H1 (cell line): ENCODE measurements at places on chromosomes 7 and 10. TPM values are rescaled to one million over a fixed set of nuclear protein-coding genes. Genes with fewer than 3 reads are reported as not detected.

DNA sequence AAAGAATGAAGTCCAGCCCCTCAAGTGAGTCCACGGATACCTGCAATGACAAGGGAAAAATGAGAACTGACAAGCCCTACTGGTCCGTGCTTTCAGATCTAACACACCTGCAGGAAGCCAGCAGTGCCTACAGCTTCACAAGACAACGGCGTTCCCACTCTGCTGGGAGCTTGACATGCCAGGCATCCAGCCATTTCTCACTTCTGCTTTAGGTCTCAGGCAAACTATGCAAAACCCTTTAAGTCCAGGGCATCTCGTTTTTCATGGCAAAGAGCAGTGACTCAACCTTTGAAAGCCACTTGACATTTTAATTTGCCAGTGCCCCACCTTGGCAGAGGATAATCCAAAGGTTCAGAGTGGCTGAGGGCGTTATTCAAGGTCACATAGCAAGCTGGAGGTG is 49.1 kb upstream of the GPAM start:
- no peak overlapping the region for H3K4me3 ChIP-seq
- no peak overlapping the region for H3K27ac ChIP-seq
- no peaks in the 10 kb centered on the region for H3K36me3 ChIP-seq
- no peaks in the 10 kb centered on the region; the same call in 1 of the 2 replicates for H3K4me1 ChIP-seq
- H3K27me3 ChIP-seq = no peaks in the 10 kb centered on the region

- no peaks in the 10 kb centered on the region for H3K36me3 ChIP-seq
- H3K4me3 ChIP-seq = no peak overlapping the region
- H3K27me3 ChIP-seq = no peaks in the 10 kb centered on the region
- no peak for DNase-seq
- H3K27ac ChIP-seq = no peak overlapping the region
Observed at GRCh38 chr7:101901661-101902491, 84.5 kb downstream of the CUX1 start.

DNA sequence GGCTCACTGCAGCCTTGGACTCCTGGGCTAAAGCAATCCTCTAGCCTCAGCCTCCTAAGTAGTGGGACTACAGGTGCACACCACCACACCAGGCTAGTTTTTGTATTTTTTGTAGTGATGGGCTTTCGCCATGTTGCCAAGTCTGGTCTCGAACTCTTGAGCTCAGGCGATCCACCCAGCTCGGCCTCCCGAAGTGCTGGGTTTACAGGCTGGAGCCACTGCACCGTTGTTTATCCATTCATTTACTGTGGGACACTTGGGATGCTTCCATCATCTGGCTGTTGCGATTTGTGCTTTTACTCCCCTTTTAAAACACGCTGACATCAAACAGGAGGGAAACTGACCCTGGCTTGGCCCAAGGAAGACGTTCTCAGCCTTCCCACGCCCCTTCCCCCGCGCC is 30.5 kb upstream of the SMARCD3 start:
- H3K36me3 ChIP-seq = no peaks in the 10 kb centered on the region
- no peak for DNase-seq
- no peak overlapping the region for H3K4me3 ChIP-seq

- H3K27me3 ChIP-seq = no peaks in the 10 kb centered on the region; the same call in 1 of the 2 replicates
- H3K4me1 ChIP-seq = no peaks in the 10 kb centered on the region
- no peaks in the 10 kb centered on the region for H3K36me3 ChIP-seq
- DNase-seq = no peak
- peak overlapping the region; percentile 62 for H3K4me3 ChIP-seq
Observed at GRCh38 chr7:16420329-16420648, 1.0 kb downstream of the CRPPA start.

- H3K27ac ChIP-seq = no peak overlapping the region
- no peaks in the 10 kb centered on the region for H3K27me3 ChIP-seq
- H3K4me1 ChIP-seq = no peaks in the 10 kb centered on the region
- no peak overlapping the region for H3K4me3 ChIP-seq
Observed at GRCh38 chr10:10591715-10592341, 425.8 kb upstream of the CELF2 start.

DNA sequence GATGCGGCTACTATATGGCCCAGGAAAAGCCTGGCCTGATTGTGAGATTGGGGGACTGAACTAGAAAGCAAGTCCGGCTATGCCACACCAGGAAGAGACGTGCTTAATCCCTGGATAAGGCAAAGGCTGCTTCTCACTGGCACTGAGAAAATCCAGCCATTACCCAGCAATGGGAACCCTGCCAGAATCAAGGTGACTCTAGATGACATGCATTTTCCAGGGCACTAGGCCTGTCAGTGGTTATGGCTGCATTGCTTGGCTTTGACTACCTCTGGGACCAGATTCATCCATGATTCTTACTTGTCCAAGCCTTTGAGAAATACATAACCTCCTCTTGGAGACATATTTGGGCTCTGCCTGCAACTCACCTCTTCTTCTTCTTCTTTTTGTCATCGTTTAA is 317.2 kb downstream of the GRID1 start:
- no peaks in the 10 kb centered on the region for H3K27me3 ChIP-seq
- H3K4me1 ChIP-seq = no peaks in the 10 kb centered on the region
- H3K36me3 ChIP-seq = no peaks in the 10 kb centered on the region
- H3K4me3 ChIP-seq = no peak overlapping the region
- DNase-seq = no peak

DNA sequence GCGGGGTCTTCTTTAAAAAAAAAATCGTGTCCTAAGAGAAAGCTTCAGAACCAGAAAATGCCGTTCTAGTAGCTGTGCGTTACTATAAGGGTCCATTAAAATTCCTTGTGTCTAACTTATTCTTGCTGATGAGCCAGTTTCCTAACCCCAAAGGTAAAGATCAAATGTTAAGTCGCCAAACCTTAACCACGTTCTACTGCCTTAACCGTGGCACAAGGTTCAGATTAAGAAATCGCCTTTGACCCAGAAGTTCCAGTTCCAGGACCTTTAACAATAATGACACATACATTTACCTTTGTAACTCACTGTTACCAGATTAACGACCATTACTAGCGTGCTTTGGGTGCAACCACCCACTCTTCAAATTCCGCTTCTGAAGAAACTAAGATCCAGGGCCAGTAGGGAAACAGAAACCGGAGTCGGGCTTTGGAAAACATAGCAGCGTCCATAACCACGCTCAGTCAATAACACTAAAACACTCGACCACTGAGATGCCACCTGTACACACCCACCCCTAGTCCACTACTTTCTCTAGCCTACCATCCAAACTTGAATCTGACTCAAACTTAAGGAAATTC is 620 bp downstream of the BET1 start:
- H3K4me1 ChIP-seq = no peaks in the 10 kb centered on the region
- no peak for DNase-seq
- H3K4me3 ChIP-seq = peak overlapping the region; percentile 93
- no peaks in the 10 kb centered on the region for H3K36me3 ChIP-seq

DNA sequence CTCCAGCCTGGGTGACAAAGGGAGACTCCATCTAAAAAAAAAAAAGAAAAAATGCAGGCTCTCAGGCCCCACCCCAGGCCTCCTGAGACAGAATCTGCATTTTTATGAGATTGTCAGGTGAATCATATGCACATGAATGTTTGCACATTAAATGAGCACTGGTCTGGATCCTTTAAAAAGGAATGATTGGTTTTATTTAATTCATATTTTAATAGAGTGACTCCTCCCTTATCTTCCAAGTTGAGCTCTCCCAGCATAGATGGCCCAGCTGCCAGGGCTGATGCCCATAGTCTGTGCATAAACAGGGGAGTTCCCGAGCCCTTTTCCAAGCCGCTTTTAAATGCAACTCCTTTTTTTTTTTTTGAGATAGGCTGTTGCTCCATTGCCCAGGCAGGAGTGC is 28.5 kb downstream of the CUX1 start:
- H3K36me3 ChIP-seq = no peaks in the 10 kb centered on the region
- H3K27ac ChIP-seq = no peak overlapping the region
- no peak for DNase-seq
- H3K4me1 ChIP-seq = peaks cover 3% of the 10 kb centered on the region; the same call in 1 of the 2 replicates

DNA sequence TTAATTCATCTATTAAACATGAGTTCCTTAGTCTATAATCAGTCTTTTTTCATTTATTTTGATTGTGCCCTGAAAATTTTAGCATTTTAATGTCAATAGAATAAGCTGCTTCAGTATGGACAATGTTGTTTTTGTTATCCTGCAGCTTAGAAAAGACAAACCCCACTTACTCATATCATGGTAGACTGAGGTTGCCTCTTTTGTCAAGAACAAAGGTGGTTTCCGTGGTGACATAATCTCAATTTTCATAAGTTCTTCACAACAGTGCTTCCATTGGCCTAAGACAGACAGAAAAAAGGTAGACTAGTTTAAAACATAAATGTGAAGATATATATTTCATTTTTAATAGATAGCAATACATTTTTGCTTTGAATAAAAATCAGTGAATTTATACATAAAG is 69.1 kb downstream of the RTKN2 start:
- H3K4me1 ChIP-seq = no peaks in the 10 kb centered on the region
- no peaks in the 10 kb centered on the region for H3K27me3 ChIP-seq
- H3K36me3 ChIP-seq = peaks cover 4% of the 10 kb centered on the region
- no peak overlapping the region for H3K27ac ChIP-seq
- no peak for DNase-seq
- no peak overlapping the region for H3K4me3 ChIP-seq

- H3K27me3 ChIP-seq = no peaks in the 10 kb centered on the region
- peaks cover 2% of the 10 kb centered on the region; the same call in 1 of the 2 replicates for H3K4me1 ChIP-seq
- H3K36me3 ChIP-seq = no peaks in the 10 kb centered on the region
- no peak overlapping the region for H3K27ac ChIP-seq
- no peak overlapping the region for H3K4me3 ChIP-seq
- DNase-seq = no peak
Observed at GRCh38 chr7:94632338-94633013, 23.5 kb downstream of the SGCE start.

- peaks cover 53% of the 10 kb centered on the region for H3K27me3 ChIP-seq
- DNase-seq = no peak
- H3K4me3 ChIP-seq = no peak overlapping the region
- H3K36me3 ChIP-seq = no peaks in the 10 kb centered on the region
- H3K27ac ChIP-seq = no peak overlapping the region
- H3K4me1 ChIP-seq = no peaks in the 10 kb centered on the region; the same call in 1 of the 2 replicates
Observed at GRCh38 chr10:93991114-93991513, 2.6 kb upstream of the PLCE1 start.

- H3K4me1 ChIP-seq = no peaks in the 10 kb centered on the region
- no peak overlapping the region for H3K27ac ChIP-seq
- no peaks in the 10 kb centered on the region for H3K27me3 ChIP-seq
- DNase-seq = no peak
- no peaks in the 10 kb centered on the region for H3K36me3 ChIP-seq
- H3K4me3 ChIP-seq = no peak overlapping the region
Observed at GRCh38 chr7:93933156-93933555, 11.6 kb downstream of the GNG11 start.

GRCh38 chr7:126535176-126535575 is 717.6 kb downstream of the GRM8 start:
- H3K27ac ChIP-seq = no peak overlapping the region
- H3K4me1 ChIP-seq = no peaks in the 10 kb centered on the region
- H3K4me3 ChIP-seq = no peak overlapping the region
- no peaks in the 10 kb centered on the region for H3K36me3 ChIP-seq
- no peaks in the 10 kb centered on the region for H3K27me3 ChIP-seq
- no peak for DNase-seq

GRCh38 chr10:4127518-4128315 is 342.7 kb upstream of the KLF6 start:
- H3K27me3 ChIP-seq = no peaks in the 10 kb centered on the region
- H3K27ac ChIP-seq = no peak overlapping the region
- no peak overlapping the region for H3K4me3 ChIP-seq
- no peaks in the 10 kb centered on the region for H3K4me1 ChIP-seq

The AOAH gene
- polyA plus RNA-seq = 0.08 and 0.30 TPM in 2 replicates

The ANKRD30A gene
- polyA plus RNA-seq = not detected in 2 replicates

The NACAD gene
- polyA plus RNA-seq = 1.3 and 2.7 TPM in 2 replicates

The NDUFA5 gene
- polyA plus RNA-seq = 3.4 and 7.6 TPM in 2 replicates

The LIPF gene
- not detected in 2 replicates for polyA plus RNA-seq

The POLD2 gene
- polyA plus RNA-seq = 214 and 289 TPM in 2 replicates
